CD4-positive, alpha-beta T cell treated with Interleukin-17A for 4 hours (primary cell): ENCODE measurements at places on chromosomes 3 and 15.

- no peak for DNase-seq
Measured at GRCh38 chr15:79849789-79850188, 47.0 kb downstream of the MTHFS start.

- peak; percentile 59 for DNase-seq
Measured at GRCh38 chr3:141401573-141402475, 33.5 kb downstream of the ZBTB38 start.

GRCh38 chr3:66854601-66855151 is 143.4 kb upstream of the KBTBD8 start:
- DNase-seq: no peak

DNA sequence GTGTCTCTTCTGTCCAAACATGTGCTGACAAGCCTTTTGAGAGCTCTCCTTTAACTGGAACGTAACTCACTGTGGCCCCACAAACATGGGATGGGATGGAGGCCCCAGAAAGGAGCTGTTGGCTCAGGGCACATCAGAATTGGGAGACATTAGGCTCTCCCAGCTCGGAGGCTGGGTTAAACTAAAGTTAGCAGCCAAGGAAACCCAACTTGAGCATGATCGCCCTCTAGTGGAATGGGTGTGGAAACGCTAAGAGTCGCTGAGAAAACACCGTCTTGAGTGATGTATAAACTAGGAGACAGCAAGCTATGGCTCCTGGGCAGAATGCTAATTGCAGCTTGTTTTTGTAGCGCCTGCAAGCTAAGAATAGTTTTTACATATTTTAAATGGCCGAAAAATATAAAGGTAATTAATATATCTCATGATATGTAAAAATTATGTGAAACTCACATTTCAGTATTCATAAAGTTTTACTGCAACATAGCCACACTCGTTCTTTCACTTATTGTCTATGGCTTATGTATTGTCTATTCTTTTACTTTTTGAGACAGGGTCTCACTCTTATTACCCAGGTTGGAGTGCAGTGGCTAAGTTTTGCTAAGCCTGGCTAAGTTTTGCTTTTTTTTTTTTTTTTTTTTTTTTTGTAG is 138.8 kb upstream of the HACD2 start:
- peak; percentile 42 for DNase-seq

DNA sequence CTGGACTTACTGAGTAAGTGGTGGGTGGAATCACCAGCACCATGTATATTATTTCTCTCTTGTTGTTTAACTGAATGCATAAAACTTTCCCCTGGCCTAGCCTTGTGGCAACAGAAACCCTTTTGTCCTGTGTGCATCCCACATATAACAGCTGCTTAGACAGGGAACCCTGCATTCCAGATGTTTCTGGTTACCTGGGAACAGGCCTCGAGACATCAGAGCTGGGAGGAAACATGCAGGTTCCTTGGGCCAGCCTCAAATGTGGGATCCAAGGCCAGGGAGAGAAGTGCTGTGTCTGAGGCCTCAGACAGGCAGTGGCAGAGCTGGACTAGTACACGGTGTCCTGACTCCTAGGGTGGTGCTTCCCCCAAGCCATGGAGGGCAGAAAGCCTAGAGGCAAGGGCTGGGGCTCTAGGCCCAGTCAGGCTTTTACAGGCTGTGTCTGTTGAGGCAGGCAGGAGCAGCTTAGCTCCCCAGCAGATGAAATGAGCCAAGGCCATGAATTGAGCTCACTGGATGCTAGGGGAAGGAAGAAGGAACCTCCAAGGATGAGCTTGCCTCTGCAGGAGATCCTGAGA is 57.7 kb downstream of the ITGA11 start:
- DNase-seq: no peak

DNA sequence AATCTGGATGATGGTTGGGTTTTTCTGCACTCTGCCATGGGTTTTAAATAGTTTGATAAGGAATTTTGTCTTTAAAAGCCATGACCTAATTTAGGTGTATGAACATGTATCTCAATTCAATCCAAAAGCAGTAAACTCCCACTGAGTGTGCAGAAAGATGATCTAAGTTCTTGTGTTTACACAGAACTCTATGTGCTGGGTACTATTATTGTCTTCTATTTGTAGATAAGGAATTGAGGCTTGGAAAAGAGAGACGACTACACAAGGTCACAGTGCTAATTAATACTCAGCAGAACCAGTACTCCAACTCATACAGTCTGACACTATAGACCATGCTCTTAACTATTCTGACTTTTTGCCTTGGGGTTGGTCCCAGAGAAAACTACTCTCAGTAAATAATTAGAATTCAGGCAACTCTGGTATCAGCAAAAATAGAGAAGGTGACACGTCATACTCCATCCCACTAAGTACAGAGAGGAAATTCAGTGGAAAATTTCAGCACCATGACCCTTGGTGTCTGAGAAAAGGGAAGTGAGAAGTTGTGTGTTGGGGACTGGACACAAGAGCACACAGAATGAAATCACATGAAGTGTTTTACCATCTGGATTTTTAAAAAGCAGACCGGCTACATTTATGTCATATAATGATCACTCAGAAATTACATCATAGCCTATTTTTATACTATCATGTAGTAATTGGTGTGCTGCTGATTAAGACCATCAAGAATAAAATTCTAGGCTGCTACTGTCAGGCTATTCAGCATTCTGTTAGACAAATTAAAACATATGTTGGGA is 18.3 kb upstream of the MYH15 start:
- DNase-seq: no peak

GRCh38 chr3:65019443-65020055 is 331.7 kb upstream of the ADAMTS9 start:
- DNase-seq: no peak

- DNase-seq: no peak
Measured at GRCh38 chr3:127056281-127056680, 73.4 kb downstream of the PLXNA1 start.

DNA sequence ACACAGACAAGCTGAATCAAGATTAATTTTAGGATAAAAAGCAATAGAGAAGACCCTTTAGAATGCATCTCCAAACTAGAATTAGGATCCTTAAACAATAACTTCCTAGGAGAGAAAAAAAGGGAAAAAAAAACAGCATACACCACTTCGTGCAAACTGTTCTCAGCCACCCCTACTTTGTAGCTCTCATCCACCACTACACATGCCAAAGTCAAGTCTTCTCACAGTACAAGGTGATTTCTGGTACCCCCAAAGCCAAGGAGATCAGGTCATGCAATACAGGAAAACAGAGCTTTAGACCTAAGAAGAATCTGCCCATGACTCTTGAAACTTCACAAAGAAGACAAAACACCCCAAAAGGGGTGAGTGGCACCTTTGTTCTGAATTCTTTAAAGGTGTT is 166.9 kb downstream of the SUCNR1 start:
- DNase-seq: no peak

DNA sequence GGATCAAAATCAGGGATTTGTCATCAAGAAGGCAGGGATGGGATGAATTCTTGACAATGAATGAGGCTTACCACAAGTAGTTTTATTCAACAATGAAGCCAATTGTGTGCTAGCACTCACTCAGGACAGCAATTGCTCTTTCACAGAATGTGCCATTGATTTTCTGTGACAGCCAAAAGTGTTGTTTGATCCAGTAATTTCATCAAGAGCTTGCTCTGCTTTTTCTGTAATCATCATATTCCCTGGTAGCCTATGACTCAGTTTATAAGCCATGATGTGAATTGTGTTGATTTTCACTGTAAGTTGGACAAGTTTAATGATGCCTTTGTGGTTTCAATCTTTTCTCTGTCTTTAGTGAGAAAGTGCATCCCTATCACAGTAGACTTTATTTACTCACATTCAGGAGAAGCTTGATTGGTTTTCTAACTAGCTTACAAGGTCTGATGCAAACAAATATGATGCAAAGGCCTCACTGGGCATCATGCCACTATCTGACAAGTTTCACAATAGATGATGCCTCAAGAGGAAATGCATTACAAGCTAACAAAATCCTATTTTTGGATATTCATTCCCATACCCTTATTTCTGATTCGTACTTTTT is 13.6 kb upstream of the CSRNP1 start:
- DNase-seq: no peak

- no peak for DNase-seq
Measured at GRCh38 chr3:151867666-151868065, 5.8 kb upstream of the SUCNR1 start.

DNA sequence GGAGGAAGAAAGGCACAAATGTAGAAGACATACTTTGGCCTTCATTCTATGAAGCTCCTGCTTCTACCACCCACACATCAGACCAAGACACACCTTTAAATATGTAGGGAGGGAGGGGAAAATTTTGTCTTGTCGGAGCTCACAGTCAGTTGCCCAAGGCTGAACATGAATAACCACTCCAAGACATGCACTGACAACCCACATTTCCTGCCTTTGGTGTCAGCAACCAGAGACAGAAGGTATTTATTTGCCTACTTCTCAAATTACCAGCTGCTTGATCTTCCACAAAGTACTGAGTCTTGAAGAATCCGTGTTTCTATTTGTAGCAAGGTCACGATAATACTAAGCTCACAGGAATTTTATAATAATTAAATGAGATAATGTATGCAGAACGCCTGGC is 169.7 kb downstream of the KCNMB2 start:
- DNase-seq: no peak

DNA sequence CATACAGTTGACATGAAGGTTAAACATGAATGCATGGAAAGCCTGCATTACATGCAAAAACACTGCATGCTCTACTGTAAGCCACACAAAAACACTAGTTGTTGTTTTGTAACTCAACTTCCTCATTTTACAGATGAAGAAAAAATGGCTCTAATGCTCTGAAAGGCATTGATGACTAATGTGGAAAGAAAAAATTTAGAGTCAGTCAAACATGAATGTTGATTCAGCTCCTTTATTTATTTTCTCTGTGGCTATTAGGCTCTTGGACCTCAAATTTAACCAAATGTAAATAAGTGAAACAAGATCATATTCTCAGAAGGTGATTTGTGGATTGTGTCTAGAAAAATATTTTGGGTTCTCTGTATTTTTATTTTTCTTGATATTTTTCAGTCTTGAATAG is 336.7 kb upstream of the ZNF717 start:
- no peak for DNase-seq

DNA sequence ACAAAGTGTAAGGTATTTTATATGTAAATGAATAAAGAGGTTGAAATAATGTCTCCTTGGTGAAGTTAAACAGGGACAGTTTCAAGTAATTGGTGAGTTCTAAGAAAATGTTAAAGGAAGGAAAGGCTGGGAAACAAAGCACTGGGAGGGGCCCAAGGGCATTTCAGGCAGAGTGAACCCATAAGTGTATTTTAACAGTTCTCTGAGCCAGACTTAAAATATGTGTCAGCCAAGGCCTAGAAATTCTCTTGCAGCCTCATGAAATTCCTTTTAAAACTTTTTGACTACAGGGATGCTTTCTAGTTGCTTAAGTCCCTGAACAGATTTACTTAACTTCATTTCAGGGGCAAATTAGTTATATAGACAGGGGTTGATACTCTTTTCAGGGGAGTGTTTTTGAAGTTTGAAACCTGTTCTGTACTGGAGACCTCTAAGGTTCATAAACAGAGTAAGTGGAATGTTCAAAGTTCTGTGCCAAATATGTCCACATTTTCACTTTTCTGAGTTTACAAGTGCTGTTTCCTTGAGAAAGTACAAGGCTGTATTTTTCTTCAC is 77.6 kb downstream of the GALK2 start:
- no peak for DNase-seq

- no peak for DNase-seq
Measured at GRCh38 chr3:46984591-46985459, 5.4 kb downstream of the NBEAL2 start.

- peak; percentile 19 for DNase-seq
Measured at GRCh38 chr15:35078221-35078915, 6.7 kb downstream of the NANOGP8 start.

DNA sequence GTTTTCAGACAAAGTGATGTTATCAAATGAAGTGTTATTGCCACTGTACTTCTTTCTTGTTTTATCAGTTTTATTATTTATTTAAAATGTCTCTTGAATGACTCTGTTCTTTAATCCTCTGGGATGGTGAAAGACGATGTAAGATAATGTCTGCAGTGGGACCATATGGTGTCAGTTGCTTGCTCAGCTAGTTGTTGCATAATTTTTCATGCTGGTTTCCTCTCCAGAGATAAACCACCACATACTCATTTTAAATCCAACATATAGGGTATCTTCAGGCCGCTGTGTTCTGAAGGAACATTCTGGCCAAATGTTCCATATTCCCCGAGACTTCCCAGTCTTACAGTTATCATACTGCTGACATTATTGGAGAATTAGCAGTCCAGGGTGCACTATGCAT is 75.9 kb downstream of the GABRG3 start:
- DNase-seq: no peak

DNA sequence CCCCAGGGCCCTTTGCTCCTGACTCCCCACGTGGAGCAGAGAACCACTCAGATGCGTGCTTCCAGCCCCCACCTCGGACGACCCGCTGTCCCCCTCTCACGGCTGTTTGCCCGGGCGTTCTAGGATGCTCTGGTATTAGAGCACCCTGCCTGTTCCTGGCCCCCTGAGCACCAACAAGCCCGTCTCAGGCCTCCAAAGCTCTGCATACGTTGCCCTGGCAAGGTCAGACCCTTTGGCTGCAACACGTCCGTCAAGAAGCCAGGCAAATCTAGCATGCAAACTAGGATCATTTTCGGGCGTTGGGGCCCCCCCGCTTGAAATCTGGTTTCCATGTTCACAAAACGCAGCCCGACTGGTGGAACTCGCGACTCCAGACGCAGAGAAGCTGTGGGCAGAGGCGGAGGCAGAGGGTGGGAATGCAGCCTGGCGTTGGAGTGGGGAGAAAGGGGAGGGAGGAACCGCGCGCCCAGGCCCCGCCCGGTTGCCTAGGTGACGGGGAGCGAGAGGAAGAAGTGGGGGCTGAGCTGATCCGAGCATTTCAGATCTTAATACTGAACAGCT is 86.2 kb upstream of the PIAS1 start:
- peak; percentile 27 for DNase-seq

DNA sequence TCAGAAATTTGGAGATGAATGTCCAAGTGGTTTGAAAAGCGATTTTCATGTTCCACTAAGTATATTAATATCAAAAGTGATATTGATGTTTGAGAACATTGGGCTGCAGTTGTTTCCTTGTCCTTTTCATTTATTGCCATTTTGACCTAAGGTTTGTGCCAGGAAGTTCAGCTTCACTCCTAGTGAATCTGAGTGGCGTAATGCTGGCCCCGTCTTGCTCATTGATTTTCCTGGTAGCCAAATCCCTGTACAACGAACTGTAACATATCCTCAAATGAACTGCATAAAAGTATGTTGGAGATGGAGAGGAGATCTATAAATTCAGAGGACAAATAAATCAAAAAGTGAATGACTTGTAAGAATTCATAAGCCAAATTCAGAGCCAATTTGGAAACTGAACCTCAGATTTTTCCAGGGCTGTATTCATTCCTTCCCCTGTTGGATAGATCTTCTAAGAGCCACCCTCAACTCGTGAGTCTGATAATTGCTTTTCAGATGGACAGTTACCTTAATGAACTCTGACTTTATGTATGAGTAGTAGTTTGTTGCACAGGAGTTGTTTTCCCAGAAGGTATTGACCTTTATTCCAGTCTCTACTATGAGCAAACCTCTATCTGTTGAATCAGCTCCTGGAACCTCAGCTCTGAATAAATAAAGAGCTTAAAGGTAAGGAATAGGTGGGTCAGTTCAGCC is 72.8 kb downstream of the ITPR1 start:
- no peak for DNase-seq

GRCh38 chr3:25593001-25593400 is 71.7 kb downstream of the TOP2B start:
- no peak for DNase-seq

- DNase-seq: no peak
Measured at GRCh38 chr3:122535964-122536631, 21.4 kb upstream of the KPNA1 start.

- DNase-seq: no peak
Measured at GRCh38 chr3:9678493-9678892, 25.1 kb upstream of the CPNE9 start.

GRCh38 chr3:38083871-38084333 is 44.9 kb downstream of the DLEC1 start:
- no peak for DNase-seq
